ENCODE measurements at places on chromosomes 3 and 15.

DNA sequence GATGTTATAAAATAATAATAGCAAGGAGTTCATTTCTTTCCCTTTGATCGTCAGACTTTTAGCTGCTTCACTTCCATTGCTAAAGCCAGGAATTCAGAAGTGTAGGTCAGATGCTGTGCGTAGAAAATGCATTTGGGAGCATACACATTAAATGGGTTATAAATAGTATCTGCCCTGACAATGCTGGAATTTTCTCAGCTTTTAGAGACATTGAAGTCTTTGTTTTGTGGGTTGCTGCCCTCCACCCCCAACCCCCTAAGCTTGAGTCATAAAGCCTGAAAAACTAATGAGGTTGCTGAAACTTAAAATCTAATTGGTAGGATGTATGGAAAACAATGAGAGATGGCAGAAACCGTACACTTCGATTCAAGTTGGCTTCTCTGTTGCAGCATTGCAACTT, 81.9 kb downstream of the MITF start:
- DNase-seq: no peak

DNA sequence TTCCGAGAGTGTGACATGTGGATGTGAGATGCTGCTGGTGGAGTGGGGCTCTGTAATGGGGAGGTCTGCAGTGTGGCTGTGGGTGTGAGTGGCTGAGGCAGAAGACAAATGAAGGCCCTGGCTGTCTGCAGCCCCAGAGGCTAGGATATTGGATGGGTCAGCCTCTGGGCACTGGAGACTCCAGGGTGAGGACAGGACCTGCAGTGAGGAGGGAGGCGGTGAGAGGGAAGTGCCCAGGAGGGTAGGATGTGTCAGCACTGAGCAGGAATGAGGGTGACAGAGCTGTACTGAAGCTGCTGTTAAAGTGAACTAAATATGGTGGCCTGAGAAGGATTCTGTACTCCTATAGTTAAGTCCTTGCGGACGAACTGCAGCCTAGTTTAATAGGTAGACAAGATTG, 27.3 kb upstream of the PXYLP1 start:
- DNase-seq: no peak

DNA sequence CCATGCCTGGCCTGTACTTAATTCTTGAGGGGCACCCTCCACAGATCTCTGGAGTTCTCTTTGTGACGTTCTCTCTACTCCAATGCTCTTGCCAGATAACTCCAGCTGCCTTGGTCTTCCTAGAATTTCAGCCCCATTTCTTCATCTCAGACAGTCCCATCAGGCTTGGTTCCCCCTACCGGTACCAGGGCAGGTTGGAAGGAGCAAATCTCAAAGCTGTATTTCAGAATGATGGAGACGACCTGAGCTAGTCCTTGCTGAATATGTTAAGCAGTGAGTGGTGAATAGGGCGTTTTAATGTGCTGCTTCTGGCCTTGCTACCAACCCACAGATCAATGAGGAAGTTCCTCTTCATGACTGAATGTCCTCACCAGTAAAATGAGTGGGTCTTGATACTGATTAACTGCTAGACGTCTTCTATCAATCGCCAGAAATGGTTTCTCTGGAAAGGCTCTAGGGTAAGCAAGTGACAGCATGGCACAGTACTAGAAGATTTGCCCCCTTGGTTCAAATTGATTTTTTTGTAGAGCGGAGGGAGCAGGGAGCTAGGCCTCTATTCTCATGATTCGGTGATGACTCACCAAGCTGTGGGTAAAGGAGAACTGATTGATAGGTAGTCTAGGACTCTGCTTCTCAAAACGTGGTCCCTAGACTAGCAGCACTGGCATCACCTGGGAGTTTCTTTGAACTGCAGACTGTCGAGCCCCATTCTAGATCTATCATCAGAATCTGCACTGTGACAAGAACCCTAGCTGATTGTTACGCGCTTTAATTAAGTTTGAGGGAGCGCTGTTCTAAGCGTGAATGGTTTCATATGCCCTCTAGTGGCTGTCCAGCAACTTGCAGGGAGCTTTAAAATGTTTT, 67.8 kb downstream of the UBP1 start:
- peak; percentile 80 for DNase-seq

DNA sequence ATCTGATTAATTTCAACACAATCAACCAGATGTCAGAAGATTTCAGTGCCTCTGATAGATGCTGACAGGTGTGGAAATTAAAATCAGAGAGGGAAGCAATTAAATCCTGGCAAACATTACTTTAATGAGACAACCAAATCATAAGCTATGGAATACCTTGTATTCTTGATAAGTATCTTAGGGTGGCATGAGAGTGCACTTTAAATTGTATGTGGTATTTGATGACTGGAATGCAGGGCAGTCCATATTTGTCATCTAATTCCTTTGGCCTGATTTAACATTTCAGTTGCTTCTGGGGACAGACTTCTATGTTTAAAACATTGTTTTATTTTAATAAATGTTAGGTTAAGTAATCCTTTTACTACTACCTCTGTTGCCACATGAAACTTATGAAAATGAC, 184.1 kb downstream of the LPP start:
- DNase-seq: no peak

All from dermis blood vessel endothelial cell (primary cell).